Stimulated activated CD8-positive, alpha-beta memory T cell treated with anti-CD3 and anti-CD28 coated beads, Interleukin-2, amount 100 ng/mL, for 1 hour (primary cell): ENCODE measurements at places on chromosomes 7 and 10.

GRCh38 chr10:114322344-114322743, 82.0 kb downstream of the AFAP1L2 start:
- no peak for DNase-seq

DNA sequence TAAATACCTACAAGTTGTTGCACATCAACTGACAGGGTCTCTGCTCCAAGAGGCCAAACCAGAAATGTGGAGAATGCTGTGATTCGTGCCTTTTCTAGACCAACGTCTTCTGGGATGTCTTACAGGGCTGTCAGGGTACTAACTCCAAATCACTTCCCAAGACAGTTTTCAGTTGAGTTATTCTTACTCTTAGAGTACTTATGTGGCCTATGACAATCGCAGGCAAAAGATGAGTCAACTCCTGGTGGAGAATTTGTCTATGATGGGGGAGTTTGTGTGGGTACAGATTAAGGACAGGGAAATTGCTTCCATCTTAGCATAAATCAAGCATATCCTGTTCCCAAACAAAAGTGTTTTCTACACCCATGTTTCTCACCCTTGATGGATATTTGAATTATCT, 734.8 kb downstream of the TNS3 start:
- DNase-seq: no peak

GRCh38 chr10:12019283-12019971, 23.2 kb downstream of the UPF2 start:
- DNase-seq: no peak

DNA sequence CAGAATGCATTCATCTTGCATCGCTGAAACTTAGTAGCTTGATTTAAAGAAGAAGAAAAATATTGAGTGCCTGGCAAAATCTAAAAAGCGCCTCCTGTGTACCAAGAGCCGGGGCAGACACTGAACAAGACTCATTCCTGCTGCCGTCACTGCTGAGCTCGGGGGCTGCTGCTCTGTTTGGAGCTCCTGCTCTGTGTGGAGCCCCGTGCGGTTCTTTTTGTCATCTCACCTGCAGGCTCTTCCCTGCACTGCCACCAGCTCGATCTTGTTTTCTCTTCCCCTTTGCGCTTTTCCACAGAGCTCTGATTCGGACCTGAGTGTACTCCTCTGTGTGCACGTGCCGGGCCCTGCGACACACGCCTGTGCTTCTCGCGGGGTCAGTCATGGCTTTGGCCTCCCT, 462.1 kb upstream of the DPP6 start:
- no peak for DNase-seq

- DNase-seq: no peak
Observed at GRCh38 chr10:49090189-49090575, 25.1 kb downstream of the VSTM4 start.

- no peak for DNase-seq
Observed at GRCh38 chr10:50928190-50928552, 42.7 kb upstream of the A1CF start.

GRCh38 chr10:90968328-90969081, 47.6 kb upstream of the ANKRD1 start:
- no peak for DNase-seq

DNA sequence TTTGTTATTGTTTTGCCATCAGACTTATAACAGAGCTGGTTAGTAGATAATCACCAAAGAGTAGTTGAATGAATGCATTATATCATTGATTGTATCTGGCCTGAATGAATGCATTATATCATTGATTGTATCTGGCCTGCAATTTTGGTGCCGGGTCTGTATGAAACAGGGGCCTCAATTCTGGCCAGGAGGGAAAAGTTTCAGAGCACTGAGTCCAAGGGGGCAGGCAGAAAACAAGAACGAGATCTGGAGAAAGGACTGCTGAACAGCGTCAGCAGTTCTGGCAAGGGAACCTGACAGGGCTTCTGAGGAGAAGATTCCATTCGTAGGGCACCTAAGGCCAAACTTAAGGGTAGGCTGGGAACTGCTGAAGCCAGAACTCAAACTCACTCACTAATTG, 128.0 kb downstream of the SEMA3C start:
- DNase-seq: no peak

DNA sequence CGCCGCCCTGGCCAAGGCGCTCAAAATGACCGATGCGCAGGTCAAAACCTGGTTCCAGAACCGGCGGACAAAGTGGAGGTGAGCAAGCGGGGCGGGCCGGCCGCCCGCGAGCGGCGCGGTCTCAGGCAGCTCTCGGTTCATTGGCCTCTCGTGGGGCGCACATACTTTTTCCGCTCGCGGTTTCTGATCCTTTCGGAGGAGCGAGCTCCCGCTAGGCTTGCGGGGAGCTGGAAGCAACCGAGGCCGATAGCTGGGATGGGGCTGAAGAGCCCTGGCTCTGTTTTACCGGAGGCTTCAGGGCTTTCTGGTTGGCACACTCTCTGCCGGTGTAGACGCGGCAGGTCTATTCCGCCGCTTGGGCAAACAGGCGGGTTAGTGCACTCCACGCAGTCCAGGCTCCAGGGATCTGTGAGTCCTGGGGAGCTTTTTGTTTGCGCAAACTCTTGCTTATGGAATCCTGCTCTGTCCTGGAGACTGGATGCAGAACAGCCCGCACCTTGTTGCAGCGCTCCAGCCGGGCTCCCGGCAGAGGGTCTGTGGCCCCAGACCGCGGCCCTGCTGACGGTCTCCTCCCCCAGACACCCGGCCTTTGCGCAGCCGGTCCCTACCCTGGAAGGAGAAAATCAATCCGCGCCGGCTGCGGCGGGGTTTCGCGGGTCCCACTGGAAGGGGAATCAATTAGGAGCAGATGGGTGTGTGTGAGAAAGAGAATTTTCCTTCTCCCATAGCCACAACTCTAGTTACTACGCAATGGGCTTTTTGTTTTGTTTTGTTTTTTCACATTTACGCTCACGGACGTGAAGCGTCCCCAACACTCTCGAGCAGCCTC, 3.4 kb downstream of the TLX1 start:
- no peak for DNase-seq

DNA sequence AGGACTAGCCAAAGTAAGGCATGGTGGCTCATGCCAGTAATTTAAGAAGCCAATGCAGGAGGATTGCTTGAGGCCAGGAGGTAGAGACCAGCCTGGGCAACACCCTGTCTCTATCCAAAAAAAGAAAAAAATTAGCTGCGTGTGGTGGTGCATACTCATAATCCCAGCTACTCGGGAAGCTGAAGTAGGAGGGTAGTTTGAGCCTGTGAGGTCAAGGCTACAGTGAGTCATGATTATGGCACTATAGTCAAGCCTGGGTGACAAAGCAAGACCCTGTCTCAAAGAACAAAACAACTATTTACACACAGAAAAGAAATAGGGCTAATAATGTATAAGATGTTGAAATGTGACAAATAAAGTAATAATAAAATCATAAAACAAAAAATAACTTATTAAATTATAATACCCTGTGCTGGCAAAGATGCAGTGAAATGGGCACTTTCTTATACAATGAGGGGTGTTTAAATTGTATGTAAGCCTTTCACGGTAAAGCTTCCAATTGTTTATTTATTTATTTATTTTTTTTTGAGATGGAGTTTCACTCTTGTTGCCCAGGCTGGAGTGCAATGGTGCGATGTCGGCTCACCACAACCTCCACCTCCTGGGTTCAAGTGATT, 175.2 kb downstream of the TPST1 start:
- DNase-seq: no peak

DNA sequence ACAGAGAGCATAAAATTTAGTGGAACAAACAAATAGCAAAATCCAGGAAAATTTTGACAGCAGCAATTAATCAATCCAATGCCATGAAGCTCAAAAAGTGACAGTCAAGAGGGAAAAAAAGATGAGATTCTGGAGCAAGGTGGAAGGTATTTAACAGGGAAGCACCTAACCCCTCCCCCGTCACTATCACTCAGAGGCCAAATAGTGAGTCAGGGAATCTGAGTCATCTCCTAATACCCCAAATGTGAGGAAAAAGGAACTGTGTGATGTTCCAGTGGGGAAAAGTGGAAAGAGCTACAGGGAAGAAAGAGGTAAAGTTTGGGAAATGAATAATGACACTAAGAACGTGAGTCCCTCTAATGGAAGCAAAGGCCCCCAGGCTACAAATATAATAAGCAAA, 113.2 kb upstream of the PHF14 start:
- no peak for DNase-seq

DNA sequence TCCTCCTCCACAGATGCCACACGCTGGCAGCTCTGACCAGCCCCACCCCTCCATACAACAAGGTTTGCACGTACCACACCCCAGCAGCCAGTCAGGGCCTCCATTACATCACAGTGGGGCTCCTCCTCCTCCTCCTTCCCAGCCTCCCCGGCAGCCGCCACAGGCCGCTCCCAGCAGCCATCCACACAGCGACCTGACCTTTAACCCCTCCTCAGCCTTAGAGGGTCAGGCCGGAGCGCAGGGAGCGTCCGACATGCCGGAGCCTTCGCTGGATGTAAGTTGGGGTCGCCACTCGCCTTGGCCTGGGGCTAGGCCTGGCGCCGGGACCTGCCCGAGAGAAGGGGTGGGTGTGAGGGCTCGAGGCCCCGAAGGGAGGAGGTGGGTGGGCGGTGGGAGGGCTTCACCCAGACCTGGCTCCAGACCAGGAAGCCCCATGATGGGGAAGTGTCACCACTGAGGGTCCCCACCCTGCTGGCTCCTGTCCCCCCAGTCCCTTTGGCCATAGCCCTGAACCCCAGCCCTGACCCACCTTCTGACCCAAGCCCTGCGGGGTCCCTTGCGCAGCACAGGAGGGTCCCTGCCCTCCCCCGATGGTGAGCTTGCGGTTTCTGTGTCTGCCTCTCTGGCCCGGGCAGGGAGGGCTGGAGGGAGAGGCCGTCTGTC, 36.2 kb upstream of the PPIF start:
- DNase-seq: no peak

GRCh38 chr10:89588671-89589070, 53.3 kb upstream of the SLC16A12 start:
- DNase-seq: no peak

DNA sequence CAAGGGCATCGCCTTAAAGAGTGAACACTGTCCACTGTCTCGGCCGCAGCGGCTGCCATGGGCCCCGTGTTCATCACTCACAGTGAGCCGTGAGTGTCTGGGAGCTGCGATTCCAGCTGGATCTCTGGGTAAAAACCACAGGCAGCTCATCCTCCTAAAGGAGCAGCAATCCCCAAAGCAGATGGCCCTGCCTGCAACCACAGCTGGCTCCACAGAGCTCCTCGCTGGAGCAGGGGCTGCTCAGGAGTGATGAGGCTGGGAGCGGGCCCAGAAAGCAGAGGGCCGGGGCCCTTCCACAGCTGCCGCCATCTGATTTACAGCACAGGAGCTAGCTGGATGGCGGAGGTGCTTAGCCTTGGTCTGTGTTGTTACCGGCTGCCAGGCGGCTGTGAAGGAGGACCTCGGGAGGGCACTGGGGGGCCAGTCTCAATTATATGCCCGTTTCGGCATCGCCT, 6.6 kb upstream of the TMEM184A start:
- no peak for DNase-seq

DNA sequence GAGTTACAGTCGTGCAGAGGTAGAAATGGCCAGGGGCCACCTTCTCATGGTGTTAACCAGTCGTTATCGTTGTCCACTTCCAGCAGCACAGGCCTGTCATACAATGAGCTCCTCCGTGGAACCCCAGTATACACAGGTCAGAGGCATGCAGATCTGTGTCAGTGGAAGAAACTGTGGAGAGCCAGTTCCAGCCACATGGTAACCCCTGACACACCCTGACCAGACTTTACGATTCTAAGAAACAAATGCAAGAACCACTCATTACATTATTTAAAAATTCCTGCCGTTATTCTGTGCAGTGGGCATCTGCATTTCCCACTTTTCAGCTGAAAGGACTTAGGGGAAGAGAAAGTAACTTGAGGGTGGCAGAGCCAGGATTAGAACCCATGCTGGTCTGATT, 23.5 kb upstream of the GJD4 start:
- no peak for DNase-seq

- no peak for DNase-seq
Observed at GRCh38 chr10:17685233-17685840, 41.4 kb downstream of the STAM start.

GRCh38 chr10:22927661-22928403, at the start of gene ARMC3:
Gene ARMC3 (plus strand): TSS chr10:22928053. CDS start chr10:22931997, 3,944 bp downstream.
- DNase-seq: peak; percentile 33

- DNase-seq: no peak
Observed at GRCh38 chr10:14773551-14774213, 1.0 kb downstream of the FAM107B start.
